Central memory CD8-positive, alpha-beta T cell (primary cell): ENCODE measurements at places on chromosomes 7 and 10.

GRCh38 chr7:19448091-19448490, 260.7 kb downstream of the POLR1F start:
- no peak for DNase-seq

DNA sequence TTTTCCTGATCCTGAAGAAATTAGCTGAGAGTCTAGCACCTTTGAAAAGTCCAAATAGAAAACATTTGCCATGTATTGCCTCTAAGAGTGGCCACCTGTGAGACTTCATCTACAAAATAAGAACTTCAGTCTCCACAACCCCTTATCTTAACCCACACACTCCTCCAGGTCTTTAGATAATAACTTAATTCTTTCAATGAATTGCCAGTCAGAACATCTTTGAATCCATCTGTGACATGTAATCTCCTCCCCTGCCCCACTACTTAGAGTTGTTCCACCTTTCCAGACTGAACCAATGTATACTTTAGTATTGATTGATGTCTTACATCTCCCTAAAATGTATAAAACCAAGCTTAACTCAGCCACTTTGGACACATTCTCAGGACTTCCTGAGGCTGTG, 84.4 kb upstream of the FAM171A1 start:
- no peak for DNase-seq

DNA sequence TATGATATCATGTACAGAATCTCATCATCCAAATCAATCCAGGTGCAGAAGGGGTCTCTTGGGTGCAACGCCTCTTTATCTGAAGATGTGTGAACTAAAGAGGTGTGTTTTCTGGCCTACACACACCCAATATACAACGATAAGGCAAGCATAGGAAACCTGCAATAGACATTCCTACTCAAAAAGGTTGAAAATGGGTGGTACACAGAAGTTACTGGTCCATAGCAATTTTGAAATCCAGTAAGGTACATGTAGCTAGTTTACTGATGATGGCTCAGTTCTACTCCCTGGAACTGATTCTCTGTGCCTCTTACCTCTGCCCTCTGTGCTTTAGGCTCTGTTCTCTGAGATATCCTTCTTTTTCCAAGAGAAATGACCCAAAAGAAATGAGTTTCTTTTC, 22.2 kb upstream of the CCDC3 start:
- no peak for DNase-seq

DNA sequence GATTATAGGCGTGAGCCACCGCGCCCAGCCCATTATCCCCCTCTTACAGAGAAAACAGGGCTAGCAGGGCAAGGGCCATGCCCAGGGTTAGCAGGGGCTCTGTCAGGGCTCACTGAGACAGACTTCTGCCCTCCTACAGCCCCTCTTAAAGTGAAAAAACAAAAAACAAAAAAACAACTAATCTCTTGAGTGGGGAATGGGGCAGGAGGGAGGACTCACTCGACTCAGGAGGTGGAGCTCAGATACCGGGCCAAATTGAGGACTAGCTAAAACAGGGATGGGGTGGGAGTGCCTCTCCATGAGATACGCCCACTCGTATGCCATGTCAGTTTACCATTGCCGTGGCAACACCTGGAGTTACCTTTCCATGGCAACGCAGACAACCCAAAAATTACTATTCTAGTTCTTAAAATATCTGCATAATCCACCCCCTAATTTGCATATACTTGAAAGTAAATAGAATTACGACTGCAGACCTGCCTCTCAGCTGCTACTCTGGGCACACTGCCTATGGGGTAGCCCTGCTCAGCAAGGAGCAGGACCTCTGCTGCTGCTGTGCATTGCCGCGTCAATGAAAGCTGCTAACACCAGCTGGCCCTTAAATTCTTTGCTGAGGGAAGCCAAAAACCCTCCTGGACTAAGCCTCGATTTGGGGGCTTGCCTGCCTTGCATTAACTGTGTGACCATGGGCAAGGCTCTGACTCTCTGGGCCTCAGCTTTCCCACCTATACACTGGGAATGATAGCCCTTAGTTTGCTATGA, 13.4 kb downstream of the SSC4D start:
- DNase-seq, result no peak

DNA sequence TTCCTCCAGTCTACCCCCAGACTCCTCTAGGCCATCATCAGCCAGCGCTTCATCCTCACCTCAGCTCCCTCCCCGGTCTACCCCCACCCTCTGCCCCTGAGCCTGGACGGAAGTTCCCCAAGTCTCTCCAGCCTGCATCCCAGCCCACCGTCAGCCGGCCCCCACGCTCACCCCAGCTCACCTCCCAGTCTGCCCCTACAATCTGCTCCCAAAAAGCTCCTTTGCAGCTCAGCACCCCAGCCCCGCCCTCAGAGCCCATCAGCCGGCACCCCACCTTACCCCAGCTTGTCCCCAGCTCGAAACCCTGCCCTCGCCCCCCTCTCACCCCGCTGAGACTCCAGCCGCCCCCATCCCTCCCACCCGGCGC, 322 bp upstream of the RAMP3 start:
- no peak for DNase-seq

- no peak for DNase-seq
These were observed 32.2 kb upstream of the GARS1 start for GRCh38 chr7:30562498-30562897.
